RWPE1 (cell line): ENCODE measurements at places on chromosomes 5 and 9.

- no peak for DNase-seq
Observed at GRCh38 chr5:57900381-57900944, 417.9 kb upstream of the ACTBL2 start.

GRCh38 chr5:120507197-120507596 lies 43.1 kb downstream of the PRR16 start:
- no peak for DNase-seq

DNA sequence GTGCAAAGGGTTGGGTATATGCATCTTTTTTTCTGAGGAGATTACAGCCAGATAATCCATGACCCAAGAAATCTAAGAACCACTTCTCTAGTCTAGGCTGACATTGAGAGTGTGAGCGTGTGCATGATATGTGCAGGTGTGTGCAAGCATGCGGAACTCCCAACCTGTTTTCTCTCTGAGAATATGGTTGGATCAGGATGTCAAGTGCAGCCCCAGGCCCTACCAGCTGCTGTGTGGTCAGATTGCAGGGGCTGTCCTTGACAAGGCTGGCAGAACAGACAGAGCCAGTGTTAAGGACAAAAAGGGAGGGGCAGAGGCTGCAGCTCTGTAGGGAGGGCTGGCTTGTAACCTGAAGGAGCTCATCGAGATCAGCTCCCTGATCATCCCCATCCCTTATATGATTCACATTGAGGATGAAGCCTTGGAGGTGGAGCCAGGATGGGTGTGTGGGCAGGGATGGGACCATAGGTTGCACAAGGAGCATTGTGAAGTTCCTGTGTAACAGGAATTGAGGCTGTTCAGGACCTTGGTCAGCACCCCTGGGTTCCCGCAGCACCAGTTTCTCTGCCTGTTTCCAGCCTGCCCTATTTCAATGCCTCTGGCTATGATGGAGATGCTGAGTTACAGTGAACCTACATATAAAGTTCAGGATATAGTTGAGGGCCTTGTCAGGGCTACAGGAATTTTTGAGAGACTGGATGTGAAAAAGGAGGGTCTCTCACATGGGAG lies 52.6 kb upstream of the ARAP3 start:
- peak; percentile 89 for DNase-seq

DNA sequence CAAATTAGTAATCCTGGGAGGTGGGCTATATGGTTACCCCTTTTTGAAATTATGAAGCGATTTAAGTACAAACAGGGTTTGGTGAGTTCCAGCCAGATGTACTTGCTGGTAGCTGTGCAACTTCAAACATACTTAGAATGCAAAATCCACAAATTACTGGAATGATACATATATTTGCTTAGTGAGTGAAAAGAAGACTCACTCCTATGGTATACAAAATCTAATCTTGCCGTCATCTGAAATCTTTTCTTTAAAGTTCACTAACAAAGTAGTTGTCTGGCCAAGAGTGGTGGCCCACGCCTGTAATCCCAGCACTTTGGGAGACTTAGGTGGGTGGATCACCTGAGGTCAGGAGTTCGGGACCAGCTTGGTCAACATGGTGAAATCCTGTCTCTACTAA lies 64.9 kb upstream of the TJP2 start:
- no peak for DNase-seq

GRCh38 chr9:127096208-127096607 lies 26.2 kb downstream of the ANGPTL2 start:
- no peak for DNase-seq

DNA sequence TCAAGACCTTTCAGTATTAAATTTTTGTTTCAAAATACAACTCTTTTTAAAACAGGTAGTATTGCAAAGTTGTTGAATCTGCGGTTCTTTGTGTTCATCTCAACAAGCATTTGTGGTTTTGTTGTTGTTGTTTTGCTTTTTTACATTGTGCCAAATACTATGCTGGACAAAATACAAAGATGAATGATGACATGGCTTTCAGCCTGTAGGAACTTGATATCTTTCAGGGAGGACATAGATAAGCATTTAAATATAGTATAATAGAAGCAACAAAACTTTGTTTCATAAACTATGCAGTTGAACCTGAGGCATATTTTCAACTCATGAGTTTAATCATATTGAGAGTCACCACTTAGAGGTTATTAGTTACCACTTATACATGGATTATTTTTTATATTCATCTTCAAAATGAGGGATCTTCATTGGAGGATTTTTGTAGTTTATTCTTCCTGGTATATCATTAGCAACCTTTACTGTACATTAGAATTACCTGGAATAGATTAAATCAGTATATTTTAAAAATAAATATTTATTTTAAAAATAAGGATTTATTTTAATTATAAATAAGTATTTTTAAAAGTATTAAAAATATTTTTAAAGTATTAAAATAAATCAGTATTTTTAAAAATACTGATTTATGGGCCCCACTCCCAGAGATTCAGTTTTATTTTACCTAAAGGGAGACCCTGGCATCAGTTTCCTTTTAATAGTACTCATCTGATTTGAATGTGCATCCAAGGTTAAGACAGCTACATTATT lies 42.9 kb downstream of the KIF2A start:
- no peak for DNase-seq

- no peak for DNase-seq
Observed at GRCh38 chr9:135910757-135911156, 3.4 kb upstream of the CAMSAP1 start.

DNA sequence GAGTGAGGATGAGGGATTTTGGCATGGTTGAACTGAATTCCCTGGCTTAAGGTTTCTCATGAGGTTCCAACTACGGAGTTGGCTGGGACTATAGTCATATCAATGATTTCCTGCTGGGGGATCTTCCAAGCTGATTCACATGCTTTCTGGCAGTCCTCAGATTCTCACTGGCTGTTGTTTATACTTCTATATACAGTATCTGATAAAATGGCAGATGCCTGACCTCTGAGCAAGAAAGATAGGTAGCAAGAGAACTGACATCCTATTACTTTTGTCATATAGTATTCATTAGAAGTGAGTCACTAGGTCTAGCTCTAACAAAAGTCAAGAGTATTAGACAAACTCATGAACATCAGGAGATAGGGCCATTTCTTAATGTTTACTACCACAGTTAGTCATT lies 440.9 kb upstream of the EDIL3 start:
- no peak for DNase-seq

DNA sequence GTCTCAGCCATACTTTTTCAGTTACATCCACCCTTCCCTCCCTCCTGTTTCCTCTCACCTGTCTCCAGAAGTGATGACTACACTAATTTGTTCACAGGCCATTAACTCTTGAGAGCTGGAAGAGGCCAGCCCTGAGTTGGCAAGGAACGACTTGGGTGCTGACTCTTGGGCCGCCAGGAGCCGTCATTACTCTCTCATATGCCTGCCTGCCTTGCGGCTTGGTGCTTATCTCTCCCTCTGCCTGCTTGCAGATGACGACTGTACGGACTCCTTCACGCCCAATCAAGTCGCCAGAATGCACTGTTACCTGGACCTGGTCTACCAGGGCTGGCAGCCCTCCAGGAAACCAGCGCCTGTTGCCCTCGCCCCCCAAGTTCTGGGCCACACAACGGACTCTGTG lies 66.1 kb downstream of the PAPPA start:
- DNase-seq = no peak

DNA sequence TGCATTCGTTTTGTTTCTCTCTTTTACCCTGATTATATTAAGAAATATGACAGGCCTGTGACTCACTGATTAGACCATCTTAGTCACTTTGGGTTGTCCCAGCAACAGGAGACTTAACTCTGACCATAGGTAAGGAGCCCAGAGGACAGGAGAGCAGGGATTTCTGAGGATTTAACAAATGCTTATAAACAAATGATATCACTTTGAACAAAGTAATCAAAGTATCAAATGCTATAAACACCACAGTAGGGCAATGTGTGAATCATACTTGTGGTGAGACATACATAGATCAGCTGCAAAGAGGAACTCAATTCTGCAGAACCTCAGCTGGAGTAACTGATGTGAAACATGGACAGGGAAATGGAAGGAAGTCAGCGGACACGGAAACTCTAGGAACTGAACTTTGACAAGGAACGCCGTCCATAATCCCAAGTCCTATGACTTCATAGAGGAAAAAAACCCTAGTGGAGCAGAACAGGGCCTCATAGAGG lies 190.6 kb upstream of the MSX2 start:
- DNase-seq = peak; percentile 95

DNA sequence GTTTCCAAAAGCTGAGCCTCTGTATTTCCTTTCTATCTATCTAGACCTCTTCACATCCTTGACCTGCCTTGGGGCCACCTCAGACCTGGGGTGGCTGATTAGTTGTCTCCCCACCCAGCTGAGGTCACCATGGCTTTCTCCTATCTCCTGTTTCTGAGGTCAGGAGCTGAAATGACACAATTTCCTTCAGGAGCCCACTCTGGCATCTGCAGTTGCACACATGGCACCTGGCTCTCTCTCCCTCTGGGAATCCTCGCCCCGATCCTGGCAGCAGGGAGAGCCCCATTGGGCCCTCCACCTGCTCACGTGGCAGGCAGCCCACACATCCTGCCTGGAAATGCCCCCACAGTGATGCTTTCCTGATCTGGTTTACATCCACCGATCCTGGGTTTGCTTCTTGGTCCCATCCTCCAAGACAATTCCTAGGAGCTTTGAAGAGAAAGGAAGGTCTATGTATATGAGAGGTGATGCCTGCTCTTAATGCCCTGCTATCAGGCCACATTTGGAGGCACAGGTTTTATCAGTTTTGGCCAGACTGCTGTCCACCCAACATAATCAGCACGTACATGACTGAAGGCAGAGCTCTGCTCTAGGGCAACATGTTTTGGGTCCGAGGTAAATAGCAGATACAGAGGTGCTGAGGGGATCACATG lies 53.7 kb downstream of the MARCHF3 start:
- DNase-seq = no peak

- DNase-seq = no peak
Observed at GRCh38 chr9:126384926-126385325, 58.3 kb downstream of the MVB12B start.

GRCh38 chr5:79512049-79512448 lies 1.9 kb downstream of the HOMER1 start:
- no peak for DNase-seq
